ENCODE measurements at places on chromosomes 13 and 19.
A peak's percentile ranks its signal among the peaks of the same experiment; 100 is the strongest.

DNA sequence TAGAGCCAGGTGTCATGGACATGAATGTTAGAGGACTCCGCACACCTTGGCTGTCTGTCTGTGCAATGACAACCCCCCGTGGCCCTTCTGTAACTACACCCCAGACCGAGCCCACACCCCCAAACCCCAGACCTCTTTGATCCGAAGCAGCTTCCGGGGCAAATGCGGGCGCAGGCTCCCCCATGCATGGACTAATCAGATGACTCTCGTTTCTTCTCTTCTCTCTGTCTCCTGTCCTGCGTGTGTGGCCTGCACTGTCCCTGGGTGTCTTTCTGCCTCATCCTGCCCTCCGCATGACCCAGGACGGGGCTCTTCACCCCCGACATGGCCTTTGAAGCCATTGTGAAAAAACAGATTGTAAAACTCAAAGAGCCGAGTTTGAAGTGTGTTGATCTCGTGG is 38.9 kb downstream of the TMED1 start:
- DNase-seq = no peak

DNA sequence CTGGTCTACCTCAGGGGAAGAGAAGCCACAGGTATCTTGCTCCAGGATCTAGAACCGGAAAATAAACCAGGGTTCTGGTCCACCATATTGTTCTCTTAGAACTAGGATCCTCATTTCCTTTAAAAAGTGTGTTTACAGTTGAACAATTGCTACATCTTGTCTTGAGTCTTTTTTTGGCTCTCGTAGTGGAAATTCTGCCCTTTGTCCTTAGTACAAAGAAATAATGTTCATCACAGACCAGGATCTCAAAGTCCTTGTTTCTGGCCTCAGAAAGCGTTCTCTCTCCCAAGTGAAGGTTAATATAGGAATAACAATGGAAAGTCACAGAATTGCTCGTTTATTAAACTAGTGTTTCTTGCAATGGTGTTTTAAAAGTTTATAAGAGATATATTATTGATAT is 20.8 kb downstream of the KLF2 start:
- no peak for DNase-seq

DNA sequence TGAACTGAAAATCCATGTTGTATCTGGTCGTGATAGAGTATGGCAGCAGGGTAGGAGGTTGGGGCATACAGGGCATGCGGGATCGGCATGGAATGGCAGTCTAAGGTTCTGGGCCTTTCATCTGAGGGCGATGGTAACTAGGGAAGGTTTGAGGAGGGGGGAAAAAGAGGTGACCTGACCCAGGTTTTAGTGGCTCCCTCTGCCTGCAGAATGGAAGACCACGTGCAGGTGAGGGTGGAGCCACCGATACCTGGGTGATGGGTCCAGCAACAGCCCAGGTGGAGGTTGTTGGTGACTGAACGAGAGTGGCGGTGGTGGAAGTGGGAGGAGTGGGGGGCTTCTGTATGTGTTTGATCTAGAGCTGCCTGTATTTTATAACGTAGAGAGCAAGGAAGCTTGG is 3.8 kb downstream of the ZNF749 start:
- no peak for DNase-seq

DNA sequence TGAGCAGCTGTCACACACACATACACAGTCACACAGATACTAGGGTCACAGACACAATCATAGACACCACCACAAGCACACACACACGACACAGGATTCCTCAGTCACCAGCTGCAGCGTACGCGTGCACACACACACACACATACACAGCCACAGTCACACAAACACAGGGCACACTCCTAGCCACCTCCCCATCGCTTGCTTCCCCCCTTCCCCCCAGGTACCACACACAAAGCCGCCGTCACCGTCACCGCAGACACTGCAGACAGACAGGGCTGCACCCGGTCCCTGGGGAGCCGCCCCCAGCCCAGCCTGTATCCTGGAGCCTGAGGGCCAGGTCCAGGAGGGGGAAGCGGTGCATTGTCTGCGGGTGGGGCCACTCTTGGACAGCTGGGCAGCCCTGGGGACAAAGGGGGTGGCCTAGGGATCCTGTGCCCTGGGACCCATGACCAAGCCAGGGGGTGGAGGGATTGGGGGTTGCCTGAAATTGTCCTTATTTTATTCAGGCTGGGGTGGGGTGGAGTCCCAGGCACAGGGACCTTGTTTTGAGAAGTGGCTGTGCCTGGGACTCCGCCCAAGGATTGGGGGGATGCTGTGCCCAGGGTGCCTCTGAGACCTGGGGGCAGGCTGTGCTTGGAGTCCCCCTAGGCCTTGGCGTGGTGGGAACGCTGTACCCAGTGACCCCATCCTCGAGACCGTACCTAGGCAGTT is 957 bp downstream of the NUMBL start:
- peak; percentile 58 for DNase-seq

GRCh38 chr13:60226507-60226906 is 62.8 kb upstream of the DIAPH3 start:
- DNase-seq = no peak

DNA sequence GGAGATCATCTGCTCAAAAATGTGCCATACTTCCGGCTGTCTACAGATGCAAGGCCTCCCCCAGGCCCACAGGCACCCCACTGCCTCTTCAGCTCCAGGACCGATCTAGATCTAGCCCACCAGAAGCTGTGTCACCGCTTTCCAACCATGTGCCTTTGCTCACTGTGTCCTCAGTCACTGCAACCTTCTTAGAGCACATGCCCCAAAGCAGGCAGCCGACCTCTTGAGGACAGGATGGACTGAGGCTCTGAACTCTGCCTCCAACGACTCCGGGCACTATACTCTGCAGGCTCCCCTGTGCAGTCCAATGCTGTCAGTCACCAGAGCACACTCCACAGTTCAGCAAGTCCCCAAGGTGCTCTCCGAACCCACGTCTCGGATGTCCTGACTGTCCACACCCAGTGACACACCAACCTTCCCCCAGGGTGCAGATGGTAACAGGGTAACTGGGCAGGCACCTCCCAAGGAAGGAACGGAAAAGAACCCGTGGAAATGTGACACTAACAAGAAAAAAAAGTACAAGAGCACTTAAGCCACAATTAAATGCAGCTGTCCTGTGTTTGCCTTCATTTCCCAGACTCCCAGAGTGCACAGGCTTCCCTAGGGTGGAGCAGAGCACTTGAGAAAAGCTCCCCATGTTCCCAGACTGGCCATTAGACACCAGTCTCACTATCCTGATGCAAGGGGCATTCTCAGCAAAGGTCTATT is 4.8 kb downstream of the STK24 start:
- DNase-seq = no peak

GRCh38 chr19:51621178-51621577 is 9.0 kb downstream of the SIGLEC5 start:
- DNase-seq = no peak

DNA sequence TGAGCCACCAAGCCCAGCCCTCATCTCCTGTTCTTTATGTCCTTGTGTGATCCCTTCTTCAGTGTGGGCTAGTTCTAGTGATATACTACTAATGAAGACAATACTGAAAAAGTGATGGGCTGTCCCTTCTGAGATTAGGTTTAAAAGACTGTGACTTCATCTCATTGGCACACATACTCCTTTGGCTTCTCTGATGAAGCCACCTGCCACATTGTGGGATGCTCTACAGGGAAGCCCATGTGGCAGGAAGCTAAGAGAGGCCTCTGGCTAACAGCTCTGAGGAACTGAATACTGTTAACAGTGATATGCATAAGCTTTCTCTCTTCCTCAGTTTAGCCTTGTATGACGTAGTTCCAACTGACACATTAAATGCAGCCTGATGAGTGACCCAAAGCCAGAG is 13.6 kb downstream of the CSNK1A1L start:
- no peak for DNase-seq

GRCh38 chr19:41863209-41863931 is 3.3 kb downstream of the RPS19 start:
- no peak for DNase-seq
